ENCODE measurements at places on chromosomes 12 and 14.

- DNase-seq, result no peak
Measured at GRCh38 chr14:96745500-96746051, 51.6 kb upstream of the VRK1 start.

GRCh38 chr12:110927546-110927945 lies 7.2 kb upstream of the MYL2 start:
- no peak for DNase-seq

DNA sequence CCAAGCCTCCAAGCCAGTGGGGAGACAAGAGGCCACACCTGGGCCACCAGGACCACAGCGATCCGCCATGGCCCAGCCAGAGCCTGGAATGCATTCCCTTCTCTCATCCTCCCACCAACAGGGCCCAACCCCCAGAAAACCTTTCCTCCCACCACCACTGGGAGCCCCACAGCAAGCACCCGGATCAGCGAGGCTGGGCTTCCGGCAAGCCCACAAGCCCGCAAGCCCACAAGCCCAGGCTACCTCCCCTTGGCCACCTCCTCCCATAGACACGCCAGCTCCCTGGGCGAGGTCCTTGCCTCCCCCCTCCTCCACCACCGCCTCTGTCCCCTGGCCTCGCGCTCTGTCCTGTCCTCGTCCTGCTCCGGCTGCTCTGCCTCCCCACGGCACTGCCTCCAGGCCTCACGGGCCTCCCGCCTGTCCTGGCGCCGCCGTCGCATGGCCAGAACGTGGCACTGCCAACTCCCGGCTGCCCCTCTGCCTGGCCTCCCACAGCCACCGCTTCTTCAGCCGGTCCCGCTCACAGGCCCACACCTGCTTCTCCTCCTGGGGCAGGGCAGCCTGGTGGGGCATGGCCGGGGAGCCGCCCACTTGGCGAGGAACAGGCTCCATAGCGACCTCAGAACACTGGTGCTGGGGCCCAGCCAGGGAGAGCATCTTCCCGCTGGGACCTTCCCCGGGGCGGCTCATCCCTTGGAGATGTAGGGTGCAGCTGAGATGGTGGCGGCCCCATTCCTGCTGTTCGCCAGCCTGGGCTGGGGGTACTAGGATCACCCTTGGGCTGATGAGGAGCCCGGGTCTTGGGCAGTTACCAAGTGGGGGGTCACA lies 5.6 kb downstream of the CDK2AP1 start:
- DNase-seq, result no peak

DNA sequence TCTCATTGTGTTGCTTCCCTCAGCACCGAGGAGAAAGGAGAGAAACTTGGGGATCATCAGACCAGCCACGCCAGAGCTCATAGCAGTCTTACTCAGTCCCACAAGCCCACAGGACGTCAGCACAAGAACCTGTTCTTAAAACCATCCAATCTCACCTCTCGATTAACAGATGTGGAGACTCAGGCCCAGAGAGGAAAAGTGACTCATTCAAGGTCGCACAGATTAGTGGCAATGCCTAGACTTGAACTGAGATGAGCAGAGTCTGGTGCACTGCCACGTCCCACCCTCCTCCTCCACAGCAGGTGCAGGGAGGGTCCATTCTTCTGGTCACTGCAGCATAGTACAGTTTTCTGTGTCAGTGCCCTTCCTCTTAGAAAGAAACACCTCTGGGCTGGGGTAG lies 154.9 kb upstream of the PZP start:
- DNase-seq, result no peak

DNA sequence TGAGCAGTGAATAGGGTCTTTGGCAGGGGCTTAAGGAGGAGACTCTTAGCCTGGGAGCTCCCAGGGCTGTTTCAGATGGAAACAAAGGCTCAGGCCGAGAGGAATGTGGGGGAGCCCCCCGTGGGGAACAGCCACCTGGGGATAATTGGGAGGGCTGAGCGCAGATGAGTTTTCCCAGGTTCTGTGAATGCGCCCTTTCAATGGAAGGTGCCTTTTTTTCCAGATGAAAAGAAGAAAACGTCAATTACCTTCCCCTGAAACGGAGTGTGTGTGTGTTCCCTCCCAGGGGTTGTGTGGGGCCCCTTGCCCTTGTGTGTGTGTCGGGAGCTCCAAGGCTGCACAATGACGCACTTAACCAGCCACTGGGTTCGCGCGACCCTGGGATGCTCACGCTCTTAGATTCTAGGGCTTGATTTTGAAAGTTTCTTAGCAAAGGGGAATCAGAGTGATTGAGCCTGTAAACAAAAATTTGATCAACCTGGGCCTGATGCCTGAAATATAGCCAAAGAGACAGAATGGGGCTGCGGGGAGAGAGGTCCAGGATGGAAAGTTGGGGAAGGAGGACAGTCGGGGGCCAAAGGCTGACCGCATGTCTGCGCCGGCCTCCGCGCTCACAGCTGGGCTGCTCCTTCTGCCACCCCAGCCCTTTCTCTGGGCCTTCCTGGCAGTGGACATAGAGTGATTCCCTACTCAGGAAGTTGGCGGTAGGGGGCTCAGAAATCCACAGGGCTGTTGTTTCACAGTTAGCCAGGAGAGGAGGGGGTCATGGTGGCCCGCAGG lies 14.6 kb downstream of the MEG3 start:
- DNase-seq, result no peak

- no peak for DNase-seq
Measured at GRCh38 chr14:54908190-54908589, 5.6 kb upstream of the GCH1 start.

DNA sequence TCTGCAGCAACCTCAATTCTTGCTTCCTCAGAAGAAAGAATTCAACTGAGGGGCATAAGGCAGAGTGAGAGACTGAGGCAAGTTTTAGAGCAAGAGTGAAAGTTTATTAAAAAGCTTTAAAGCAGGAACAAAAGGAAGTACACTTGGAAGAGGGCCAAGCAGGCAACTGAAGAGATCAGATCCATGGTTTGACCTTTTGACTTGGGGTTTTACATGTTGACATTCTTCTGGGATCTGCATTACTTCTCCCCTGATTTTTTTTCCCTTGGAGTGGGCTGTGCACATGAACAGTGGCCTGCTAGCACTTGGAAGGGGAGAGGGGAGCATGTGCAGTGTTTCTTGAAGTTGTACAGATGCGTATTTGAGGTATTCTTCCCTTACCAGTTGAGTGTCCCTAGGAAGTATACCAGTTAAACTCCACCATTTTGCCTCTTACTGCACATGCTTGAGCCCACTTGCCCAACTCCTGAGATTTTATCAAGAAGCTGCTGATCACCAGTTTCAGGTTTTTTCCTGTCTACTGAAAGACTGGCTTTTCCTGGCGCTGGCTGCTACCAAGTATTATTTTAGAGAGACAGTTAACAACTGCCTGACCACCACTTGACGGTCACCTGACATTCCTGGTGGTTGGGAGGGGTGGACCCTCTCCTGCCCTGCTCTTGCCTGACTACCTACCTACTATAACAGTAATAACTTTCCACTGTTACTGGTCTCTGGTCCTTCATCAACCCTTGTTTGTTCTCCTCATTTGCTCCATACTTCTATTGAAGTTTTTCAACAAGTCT lies 26.0 kb upstream of the TMTC2 start:
- no peak for DNase-seq

GRCh38 chr12:94749890-94750289 lies 99.5 kb upstream of the TMCC3 start:
- no peak for DNase-seq

DNA sequence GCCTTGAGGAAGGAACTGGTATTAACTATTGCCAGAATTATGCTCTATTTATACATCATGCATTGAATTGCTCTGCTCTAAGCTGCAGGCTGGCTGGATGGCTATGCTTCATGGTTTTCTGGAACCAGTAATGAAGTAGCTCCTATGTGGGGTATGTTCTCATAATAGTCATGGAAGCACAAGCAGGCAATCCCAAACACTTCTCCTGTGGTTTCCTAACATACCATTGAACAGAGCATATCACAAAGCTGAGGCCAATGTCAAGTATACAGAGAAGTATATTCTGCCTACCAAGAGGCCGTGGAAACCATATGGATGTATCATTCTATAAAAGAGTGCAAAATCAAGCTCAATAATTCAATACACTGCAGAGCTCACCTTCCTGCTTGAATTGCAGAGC lies 1752.4 kb upstream of the FLRT2 start:
- DNase-seq, result no peak

- DNase-seq, result no peak
Measured at GRCh38 chr12:25553098-25553497, at the start of gene LMNTD1. Gene LMNTD1, minus strand, starts transcription at chr12:25553283. Its CDS starts 324 bp downstream, at chr12:25552959.

Measured in central memory CD8-positive, alpha-beta T cell (primary cell).